Esophagus mucosa (tissue), 1 donor: ENCODE measurements at places on chromosomes 6 and 20.
A peak's percentile ranks its signal among the peaks of the same experiment; 100 is the strongest.

DNA sequence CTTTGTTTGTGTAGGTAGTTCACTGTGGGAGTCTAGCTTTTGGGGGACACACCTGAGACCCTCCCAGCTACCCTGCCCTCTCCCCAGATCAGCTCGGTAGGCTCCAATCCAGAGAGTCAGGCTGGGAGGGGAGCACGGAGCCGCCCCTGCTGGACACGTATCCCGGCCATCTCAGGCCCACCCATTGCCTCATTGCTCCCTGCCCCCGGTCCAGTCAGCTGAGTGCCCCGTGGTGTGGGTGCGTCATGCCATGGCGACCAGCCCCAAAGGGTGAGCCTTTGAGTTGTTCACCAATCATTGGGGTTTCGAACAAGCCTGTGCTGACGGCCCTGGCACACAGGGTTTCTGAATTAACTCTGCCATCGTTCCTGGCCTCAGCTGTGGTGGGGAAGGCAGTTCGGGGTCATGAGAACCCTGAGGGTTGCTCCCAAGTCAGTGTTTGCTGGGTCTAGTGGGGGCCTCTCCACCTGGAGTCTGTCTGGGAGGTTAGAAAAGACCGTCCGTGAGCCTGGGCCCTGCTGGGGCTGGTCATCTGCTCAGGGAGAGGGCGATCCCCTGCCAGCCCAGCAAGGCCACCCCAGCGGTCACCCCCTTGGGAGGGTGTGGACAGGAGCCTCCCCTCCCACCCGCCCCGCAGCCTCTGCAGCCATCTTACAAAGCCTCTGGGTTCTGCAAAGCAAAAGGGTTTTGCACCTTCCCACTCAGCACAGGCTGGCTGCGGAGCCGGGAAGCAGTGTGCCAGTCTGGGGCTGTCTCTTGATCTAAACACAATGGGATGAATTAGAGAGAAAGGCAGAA, 34.5 kb downstream of the NTSR1 start:
- ATAC-seq = no peak

- no peak for ATAC-seq
Measured at GRCh38 chr20:59158673-59159072, 4.9 kb upstream of the ZNF831 start.

DNA sequence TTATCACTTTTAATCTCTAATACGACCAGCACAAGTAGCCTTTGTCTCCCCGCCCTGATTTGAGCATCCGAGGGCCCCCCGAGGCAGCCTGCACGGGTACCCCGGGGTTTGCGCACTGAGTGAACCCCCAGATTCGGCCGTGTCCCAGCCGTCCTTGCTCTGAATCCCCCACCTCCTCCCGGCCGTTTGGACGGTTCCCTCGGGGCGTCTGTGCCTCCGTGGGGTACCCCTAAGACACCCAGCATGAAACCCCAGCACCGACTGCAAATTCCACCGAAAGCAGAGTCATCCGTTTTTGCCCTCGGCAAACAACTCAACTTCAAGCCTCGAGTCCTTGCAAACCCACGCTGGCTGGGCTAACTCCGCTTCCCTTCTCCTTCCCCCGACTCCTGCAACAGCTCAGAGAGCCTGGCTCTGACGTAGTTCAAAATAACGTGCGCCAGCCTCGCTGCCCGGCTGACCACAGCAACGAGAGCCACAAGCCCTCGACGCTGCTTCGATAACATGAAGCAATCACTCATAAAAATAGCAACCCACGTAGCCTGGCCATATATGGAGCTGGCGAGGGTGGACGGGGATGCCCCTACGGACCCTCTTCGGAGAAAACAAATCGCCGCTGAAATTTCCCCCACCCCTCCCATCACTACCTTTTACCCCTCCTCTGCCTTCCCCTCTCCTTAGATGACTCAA, 764 bp upstream of the SNAP25 start:
- ATAC-seq = no peak

DNA sequence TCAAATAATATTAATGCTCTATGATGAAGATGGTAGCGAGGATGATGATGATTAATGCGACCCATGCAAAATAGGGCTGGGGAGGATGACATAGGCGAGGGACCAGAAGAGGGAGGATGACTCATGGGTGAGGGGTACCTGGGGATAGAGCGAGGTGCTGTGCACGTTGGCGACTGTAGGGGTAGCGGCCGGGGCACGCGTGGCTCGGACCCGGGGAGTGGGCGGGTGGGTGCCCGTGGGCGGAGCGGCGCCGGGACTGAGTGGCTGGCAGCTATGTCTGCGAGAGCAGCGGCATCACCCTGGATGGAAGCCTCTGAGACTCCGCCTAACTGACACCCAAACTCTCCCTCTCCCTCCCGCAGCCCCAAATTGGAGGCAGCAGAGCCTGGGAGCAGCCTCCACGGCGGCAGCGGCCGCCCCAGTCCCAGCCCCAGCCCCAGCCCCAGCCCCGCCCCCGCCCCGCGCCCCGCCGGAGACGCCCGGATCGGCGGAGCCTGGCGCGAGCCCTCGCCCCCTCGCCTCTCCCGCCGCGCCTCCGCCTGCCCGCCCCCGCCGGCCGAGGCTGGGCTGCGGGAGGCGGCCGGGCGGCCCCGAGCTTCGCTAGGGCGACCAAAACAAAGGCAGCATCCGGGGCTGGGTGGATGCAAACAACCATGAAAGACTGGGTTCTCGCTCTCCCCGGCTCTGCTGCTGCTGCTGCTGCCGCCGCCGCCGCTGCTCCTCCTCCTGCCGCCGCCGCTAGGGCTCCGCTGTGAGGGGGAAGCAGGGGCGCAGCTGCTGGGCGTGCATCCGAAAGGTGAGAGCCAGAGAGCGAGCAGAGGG, at the start of gene RIMS1:
Gene RIMS1 (plus strand): TSS at position 367 of the 822 bp plus-strand sequence. CDS start 474 bp downstream, outside the sequence.
- ATAC-seq = no peak

- no peak for ATAC-seq
Measured at GRCh38 chr6:42028234-42029061, 21.9 kb upstream of the TAF8 start.

DNA sequence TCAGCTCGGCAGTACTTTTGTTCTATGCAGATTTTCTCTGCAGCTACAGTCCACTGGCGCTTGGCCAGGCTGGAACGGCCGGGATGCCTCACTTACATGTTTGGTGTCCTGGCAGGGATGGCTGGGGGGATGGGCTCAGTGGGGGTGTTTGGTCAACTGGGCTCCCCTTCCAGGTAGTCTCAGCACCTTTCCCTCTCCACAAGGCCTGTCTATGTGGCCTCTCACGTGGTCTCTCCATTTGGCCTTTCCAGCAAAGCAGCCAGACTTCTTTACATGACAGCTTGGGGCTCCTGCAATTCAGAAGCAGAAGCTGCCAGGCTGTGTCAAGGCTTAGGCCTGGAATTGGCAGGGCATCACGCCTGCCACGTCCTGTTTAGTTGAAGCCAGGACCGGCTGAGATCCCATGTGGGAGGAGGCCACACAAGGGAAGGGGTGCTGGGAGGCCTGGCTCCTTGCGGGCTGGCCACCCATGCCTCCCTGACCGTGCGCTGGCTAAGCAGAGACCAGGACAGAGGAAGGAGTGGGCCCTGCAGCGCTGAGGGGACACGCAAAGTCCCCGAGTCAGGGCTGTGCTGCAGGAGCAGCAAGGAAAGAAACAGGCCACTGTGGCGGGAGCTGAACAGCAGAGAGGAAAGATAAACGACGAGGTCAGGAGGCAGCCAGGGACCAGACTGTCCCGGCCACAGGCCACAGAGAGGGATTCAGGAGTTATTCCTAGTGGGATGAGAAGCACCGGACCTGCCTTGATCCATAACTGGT, 38.9 kb downstream of the MGME1 start:
- ATAC-seq = peak; percentile 30

DNA sequence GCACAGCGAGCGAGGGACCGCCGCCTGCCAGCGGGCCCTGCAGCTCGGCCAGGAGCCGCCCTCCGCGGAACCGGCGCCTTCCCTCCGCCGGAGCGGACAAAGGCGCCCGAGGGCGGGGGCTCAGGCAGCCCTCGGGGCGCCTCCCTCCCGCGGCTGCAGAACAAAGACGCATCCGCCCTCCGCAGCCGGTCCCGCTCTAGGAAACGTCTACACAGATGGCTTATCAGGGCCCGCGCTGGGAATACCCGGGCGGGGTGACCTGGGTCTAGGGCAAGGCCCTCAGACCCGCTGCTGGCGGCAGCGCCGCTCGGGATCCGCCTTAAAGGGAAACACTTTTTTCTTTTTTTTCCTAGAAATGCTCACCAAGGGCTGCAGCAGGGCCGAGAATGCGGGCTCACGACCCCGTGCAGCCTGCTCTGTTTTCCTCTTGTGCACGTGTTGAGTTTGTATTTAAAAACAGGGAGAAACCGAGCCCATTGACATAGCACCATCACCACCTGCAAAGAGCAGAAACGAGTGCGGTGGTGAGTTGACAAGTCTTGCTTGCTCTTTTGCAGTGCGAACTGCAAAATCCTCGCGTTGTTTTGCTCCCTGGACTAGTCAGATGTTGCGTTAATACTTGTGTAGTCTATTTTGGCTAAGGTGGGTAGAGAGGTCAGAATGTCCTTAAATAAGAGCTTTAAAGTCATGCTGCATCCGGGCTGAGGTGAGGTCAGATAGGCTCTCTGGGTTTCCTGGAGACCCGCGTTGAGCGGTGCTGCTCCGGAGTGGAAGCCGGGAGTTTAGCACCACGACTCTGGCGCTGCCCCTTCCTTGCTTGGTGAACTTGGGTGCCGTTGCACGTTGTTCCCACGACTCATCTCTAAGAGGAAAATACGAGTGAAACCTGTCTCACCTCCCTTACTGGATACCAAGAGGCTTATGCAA, 1.1 kb upstream of the RPS6KA2 start:
- ATAC-seq = peak; percentile 12

GRCh38 chr6:10071631-10072220, 343.1 kb downstream of the TFAP2A start:
- no peak for ATAC-seq

DNA sequence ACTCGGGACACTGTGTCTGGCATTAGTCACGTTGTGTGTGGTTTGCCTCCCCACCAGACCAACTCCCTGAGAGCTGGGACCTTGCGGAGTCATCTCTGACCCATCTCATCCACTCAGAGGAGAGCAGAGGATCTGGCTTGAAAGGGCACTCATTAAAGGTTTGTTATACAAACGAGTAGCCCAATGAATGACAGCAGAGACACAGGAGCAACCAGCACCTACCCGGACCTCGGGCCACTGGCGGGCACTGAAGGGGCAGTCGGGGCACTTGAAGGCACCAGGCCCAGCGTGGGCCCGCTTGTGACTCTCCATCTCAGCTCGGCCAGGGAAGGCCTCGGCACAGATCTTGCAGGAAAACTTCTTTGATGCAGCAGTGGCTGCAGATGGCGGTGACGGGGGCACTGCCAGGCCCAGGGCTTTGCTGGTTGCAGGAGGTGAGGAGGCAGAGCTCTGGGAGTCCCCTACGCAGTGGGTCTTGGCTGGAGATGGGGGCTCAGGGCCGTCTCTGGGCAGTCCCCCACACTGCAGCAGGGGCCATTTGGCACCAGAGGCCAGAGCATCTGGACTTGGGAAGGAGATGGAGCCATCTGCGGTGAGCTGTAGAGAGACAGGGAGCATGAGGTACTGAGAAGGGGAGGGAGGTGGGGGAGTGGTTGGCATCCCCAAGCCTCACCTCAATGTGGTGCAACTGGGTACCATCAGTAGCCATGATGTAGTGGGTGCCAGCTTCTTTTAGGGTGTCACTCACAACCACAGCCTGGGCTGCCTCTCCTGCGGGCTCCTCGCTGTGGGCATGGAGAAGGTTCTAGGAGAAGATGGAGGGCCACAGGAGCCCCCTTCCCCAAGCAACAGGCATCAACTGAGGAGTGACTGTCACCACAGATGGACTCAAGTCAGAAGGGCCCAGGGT, 17.7 kb downstream of the PCIF1 start:
- no peak for ATAC-seq

DNA sequence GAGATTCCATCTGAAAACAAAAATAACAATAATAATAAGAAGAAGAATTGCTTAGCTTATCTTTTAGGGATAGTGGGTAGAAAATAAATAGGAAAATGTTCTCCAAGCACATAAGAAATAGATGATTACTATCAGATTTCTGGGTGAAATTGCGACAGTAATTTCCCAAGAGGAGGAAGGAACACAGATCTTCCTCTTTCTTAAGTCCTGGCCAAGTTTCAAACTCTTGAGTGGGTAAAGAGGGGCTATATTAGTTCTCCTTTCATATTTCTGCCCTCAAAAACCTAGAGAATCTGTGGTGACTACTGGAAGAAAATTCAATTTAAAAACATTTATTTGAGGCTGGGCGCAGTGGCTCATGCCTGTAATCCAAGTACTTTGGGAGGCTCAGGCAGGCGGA, 63.7 kb downstream of the PHACTR2 start:
- no peak for ATAC-seq

- ATAC-seq = no peak
Measured at GRCh38 chr6:26104457-26105108, 17.4 kb downstream of the HFE start.

DNA sequence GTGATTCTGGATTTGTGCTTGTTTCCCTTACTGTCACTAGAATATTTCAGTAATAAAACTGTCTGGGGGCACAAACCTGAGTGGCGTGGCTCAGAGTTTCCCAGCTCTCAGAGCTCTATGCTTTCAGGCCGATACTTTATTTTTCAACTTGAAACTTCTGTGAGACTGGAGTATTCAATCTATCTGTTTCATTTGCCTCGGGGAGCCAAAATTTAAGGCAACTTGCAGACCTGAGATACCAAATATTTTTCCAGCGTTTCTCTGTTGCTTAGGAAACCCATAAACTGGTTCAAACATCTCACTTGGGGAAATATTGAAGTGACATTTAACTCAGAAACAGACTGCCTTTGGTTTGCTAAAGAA, 74.7 kb downstream of the SOBP start:
- ATAC-seq = no peak

- no peak for ATAC-seq
Measured at GRCh38 chr6:11961923-11962322, 50.2 kb upstream of the HIVEP1 start.

GRCh38 chr20:63071541-63072181, 64.9 kb upstream of the BHLHE23 start:
- ATAC-seq = no peak

GRCh38 chr20:64196847-64197306, 32.6 kb downstream of the MYT1 start:
- no peak for ATAC-seq

GRCh38 chr20:6401893-6402557, 279.2 kb upstream of the FERMT1 start:
- ATAC-seq = no peak

- ATAC-seq = no peak
Measured at GRCh38 chr6:53240139-53240538, 91.5 kb upstream of the GCM1 start.

DNA sequence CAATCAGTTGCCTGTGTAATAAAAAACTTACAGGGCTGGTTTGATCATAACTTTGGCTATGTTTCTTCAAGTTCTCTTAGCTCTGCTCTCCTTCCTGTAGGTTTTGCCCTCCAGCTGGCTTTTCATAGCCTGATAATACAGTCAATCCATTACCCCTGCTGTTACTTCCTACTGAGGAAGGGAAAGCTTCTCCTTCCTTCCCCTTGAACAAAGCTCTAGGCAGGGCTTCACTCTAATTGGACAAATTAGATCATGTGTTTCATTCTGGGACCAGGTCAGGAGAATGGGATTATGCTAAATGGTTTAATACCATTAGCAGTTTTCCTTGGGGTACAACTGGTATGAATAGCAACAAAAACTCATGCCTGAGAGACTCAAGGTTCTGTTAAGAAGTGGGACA, 106.8 kb upstream of the MCHR2 start:
- ATAC-seq = no peak

GRCh38 chr6:129181001-129181400, 298.1 kb downstream of the LAMA2 start:
- ATAC-seq = no peak

- peak; percentile 32 for ATAC-seq
Measured at GRCh38 chr6:163716690-163717089, 302.2 kb downstream of the QKI start.

- no peak for ATAC-seq
Measured at GRCh38 chr6:73774311-73774774, 78.3 kb downstream of the CD109 start.

GRCh38 chr6:14365393-14365792, 247.8 kb downstream of the CD83 start:
- no peak for ATAC-seq

GRCh38 chr20:34190679-34191090, 50.5 kb upstream of the ASIP start:
- peak; percentile 95 for ATAC-seq
